ENCODE measurements at places on chromosomes 3 and 15.

DNA sequence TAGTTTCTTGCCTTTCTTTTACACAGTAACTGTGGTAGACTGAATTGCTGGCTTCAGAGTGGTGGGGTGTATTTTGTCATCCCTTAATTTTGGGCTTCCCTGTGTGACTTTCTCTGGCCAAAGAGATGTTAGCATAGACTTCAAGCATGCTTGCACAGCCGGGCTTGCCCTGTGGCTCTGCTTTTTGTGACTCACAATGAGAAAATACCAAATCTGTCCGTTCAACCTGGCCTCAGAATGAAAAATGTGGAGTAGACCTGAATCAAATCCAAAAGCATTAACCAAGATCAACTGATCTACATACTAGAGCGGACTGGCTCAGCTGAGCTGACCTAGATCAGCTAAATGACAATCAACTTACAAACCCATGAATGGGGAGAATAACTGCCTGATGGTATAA, 51.4 kb downstream of the PLAAT1 start:
- no peak for DNase-seq

DNA sequence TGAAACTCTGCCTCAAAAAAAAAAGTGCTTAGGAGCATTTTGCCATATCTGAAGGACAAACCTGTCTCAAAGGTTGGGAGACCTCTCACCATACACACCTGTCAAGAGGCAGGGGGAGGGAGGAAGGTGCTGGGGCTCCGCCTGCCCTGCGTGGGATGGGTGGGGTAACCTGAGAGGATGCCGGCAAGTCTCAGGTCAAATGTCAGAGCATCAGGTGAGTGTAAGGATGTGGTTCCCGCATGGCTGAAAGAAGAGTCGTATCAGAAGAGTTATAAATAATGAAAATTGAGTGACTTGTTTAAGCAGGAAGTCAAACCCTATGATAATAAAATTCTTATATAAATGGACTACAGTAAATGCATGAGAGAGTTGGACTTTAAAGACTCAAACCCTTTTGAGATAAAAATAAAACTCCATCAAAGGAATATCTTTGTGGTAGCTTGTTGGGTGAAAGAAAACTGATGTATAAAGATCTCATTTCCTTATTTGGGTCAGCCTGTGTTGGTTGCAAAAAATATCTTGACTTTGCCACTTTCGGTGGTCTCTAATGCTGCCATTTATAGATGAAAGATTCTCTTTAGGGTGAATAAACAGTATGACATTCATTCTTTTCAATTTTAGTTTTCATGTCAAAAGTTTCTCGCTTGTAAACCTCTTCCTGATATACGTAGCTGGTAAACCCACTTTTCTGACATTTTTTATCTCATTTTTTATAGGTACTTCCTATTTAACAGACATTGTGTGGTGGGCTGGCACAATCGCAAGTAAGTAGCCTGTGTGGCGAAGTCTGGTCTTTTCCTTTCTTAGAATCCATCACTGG, 23.8 kb downstream of the NIPA1 start:
- DNase-seq: no peak

DNA sequence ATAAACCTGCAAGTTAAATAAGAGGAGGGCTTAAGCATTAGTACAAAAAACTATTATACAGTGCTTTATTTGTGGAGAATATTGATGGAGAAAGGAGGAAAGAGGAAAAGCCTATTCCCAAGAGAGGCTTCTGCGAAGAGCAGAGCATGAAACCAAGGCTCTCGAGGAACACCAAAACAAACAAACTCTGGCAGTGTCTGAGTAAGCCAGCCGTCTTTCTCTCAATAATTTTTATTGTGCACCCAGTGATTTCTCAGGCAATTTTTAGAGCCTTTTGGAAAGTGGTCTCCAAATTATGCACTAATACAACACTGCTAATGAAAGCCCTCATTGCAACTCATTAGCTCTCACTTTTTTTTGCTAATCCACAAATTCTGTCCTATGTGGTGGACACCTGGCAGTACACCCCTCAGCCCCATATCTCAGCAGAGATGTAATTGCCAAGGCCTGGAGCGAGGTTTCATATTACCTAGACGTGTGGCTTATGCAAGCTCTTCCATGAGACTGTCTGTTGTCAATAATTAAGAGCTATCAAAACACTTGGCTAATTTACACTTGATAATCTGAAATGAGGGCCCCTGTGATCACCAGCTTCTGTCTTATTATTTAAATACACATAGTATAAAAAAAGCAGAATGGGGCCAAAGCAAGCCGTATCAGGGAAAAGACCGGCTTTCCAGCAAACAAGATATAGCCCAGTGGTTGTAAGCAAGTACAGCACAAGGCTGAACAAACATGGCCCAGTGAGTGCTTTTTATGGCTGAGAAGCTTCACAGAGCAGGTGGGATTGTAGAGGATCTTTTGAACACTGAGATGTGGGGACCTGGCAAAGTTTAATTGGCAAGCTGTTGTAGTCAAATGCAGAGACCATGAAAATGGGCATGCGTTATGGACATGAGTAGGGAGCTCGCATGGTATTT, 216.9 kb downstream of the ROBO2 start:
- DNase-seq: peak; percentile 96

- no peak for DNase-seq
Measured at GRCh38 chr15:82239685-82240391, 22.7 kb downstream of the EFL1 start.

DNA sequence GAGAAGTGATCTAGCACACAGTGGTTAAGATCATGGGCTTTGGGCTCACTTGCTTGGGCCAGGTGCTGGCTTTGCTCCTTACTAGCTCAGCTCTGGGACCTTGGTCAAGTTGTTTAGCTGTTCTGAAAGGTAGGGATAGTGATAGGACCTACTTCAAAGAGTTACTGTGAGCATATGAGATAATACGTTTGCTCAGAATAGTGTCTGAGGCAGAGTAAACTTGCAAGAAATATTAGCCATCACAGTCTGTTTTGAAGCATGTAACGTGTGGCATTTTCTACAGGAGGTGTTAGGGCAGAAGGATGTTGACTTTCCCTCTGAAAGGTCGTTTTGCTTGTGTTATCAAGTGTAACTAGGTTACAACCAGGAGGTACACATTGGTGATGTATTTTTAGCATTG, 34.5 kb upstream of the NFKBIZ start:
- no peak for DNase-seq

DNA sequence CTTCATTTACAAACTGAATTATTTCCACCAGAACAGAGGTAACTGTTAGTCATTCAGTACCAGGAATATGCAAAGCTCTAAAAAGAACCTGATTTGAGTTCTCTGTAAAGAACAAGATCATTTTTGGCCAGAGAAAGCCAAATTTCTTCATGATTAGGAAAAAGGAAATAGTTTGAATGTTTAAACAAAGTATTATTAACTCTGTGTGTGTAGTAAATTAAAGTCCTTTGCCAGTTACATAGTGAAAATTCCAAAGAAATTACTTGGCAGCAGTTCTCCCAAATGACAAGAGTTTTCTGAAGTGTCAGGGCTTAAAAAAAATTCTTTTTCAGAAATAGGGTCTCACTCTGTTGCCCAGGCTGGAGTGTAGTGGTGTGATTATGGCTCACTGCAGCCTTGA, 24.5 kb downstream of the QTRT2 start:
- no peak for DNase-seq

GRCh38 chr15:77104155-77104554, 33.2 kb upstream of the TSPAN3 start:
- no peak for DNase-seq

DNA sequence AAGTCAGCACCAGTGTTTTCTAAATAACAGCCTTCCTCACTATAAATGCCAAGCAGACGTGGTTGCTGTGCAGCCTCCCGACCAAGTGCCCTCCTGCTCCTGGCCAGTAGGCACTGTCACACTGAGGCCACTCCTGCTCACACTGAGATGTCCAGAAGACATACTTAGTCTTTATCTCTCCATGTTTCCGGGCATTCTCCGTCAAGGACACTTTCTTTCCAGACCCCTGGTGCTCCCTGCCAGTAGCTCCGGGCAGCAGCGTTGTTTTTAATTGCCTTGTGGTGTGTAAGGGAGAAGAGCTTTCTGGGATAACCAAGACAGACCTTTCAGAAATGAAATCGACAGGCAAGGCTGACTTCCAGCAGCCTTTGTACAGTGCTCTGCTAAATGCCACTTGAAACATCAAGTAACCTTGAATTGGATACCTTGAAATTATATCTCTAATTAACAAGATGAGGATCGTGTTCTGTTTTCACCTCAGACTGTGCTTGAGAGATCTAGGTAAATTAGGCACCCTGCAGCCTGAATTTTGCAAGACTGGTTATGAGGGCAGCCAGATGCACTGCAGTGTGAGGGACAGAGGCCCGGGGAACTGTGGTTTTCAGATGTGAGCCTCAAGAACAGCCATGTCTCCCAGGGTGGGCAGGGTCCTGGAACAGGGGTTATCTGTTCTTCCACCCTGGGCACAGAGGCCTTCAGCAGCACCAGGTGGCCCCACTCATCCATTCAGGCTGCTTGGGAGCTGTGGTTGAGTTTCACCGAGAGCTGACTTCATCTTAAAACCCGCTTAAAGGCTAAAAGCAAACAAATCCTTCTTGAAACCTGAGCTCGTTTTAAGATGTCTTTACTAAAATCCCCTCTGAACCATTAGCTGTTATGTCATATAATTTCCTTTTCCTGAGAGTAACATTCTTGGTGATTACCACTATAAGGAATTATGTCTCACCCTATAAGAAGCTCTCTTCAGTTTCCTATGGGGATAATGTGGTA, 105.5 kb upstream of the IL12A start:
- DNase-seq: peak; percentile 81

DNA sequence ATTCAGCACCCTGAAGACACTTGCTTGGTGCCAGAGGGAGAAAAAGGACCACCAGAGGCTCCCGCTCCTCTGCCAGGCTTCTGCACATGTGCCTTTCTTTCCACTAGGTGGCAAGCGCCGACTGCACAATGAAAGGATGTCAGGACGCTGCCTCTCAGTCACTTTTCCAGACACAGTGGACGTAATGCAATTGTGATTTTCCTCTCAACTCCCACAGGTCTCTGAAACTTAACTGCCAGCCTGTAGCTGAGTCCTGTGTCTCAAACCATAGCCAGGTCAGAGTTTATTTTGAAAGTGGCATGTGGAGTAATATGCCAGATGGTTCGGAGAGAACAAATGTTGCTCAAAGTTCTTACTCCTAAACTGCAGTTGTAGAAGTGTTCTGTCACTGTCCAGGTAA, 162.9 kb downstream of the ITPR1 start:
- DNase-seq: peak; percentile 58

- DNase-seq: no peak
Measured at GRCh38 chr3:165875644-165876043, 38.4 kb upstream of the BCHE start.
